ENCODE measurements at places on chromosomes 1 and 21.

GRCh38 chr1:22089787-22090186, 37.3 kb downstream of the CDC42 start:
- peaks cover 5% of the 10 kb centered on the region for H3K4me1 ChIP-seq
- H3K27me3 ChIP-seq: no peaks in the 10 kb centered on the region
- no peaks in the 10 kb centered on the region for H3K36me3 ChIP-seq
- no peak overlapping the region for H3K4me3 ChIP-seq

DNA sequence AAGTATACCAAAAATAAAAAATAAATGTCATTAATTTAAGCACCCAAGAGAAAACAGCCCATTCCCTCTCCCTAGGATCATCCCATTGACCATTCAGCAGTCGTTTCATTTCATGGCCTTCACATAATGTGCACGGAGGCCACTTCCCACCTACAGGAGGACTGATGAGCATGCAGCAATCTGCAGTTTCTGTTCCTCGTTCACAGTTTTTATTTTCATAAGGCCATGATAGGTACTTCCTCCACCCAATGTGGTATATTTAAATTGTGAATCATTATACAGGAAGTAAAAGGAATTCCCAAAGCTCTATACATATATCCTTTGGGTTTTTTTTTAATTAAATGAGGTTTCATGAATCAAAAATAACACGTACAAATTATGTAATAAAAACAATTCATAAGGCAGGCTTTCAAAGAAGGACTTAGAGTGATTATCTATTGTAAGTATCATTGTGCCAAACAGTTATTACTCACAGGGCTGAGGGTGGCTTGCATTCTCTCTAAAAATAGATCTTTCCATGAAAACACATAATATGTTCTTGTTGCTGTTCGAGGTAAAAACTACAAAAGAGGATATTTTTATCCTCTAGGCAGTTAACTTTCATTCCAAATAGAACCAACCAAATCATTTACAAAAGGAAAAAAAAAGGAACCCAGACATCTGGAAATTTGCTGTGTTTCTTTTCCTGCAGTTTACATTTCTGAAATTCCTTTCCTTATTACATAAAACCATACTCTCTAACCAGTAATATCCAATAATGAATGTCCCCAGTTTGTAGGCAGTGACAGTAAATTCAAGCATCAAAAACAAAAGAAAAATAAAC, 27.5 kb upstream of the SLC44A3 start:
- no peaks in the 10 kb centered on the region for H3K36me3 ChIP-seq

DNA sequence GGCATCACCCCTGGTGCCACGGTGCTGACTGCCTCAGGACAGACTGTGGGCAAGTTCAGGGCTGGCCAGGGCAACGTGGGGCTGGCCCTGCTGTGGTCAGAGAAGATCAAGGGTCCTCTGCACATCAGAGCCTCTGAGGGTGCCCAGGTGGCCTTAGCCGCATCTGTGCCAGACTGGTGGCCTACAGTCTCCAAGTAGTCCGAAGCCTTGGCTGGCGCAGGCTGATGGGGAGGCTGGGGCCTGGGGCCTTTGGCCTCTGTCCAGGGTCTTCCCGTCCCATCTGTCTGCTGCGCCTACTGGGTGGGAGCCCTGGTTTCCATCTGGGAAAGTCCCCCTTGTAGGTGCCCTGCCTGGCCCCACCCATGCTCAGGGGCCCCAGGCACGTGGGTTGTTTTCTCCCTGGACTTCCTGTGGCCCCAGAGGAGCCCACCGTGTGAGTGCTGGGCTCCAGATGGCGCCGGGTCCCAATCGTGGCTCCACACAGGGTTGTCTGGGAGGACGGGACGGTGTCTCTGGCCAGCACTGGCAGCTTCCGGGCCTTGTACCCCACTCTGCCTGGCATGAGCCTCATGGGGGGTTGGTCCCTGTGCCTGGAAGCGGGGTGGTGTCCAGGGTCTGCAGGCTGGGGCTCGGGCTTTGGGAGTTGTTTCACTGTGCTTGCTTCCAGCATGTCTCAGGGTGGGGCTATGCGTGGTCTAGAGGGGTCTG, 9.9 kb downstream of the IBA57 start:
- H3K27ac ChIP-seq: no peak overlapping the region
- H3K4me1 ChIP-seq: peaks cover 6% of the 10 kb centered on the region
- H3K27me3 ChIP-seq: no peaks in the 10 kb centered on the region
- no peak overlapping the region for H3K4me3 ChIP-seq
- no peaks in the 10 kb centered on the region for H3K36me3 ChIP-seq

GRCh38 chr1:15231714-15232201, 15.3 kb upstream of the FHAD1 start:
- H3K36me3 ChIP-seq: no peaks in the 10 kb centered on the region
- H3K27ac ChIP-seq: no peak overlapping the region
- no peak for DNase-seq

- DNase-seq: no peak
- H3K27ac ChIP-seq: no peak overlapping the region
- H3K36me3 ChIP-seq: no peaks in the 10 kb centered on the region
- H3K4me3 ChIP-seq: no peak overlapping the region
Measured at GRCh38 chr1:51719146-51719545, 102.3 kb downstream of the OSBPL9 start.

GRCh38 chr1:170415710-170416372, 116.1 kb upstream of the GORAB start:
- H3K27ac ChIP-seq: no peak overlapping the region
- H3K4me1 ChIP-seq: no peaks in the 10 kb centered on the region
- DNase-seq: no peak
- H3K4me3 ChIP-seq: no peak overlapping the region

- H3K36me3 ChIP-seq: no peaks in the 10 kb centered on the region
- H3K27me3 ChIP-seq: no peaks in the 10 kb centered on the region
- no peak overlapping the region for H3K4me3 ChIP-seq
- DNase-seq: no peak
Measured at GRCh38 chr1:225450491-225451191, 22.8 kb upstream of the LBR start.

DNA sequence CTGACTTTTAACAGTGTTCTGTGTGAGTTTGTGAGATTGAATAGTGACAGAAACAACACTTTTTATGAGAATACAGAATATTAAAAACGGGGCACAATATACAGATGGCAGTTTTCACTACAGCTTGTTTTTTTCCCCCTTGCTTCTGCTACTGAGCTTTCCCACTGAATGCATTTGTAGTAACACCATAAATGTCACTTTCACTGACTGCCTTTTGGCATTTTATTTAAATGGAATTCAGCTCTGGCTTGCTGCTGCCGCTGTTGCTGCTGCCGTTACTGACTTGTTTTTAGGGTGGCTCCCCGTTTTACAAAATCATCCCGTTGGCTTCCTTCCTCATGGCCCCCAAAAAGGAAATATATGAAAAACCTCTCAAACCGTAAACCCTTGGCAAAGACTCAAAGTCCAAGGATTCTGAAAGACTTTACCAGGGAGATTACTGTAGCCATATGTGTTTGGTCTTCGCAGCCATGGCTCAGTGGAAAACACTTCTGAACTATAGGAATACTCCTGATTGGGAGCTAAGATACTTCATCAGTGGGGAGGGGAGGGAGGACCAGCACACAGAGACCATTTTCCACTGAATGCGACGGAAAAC, 151.0 kb downstream of the NUF2 start:
- DNase-seq: no peak
- H3K4me3 ChIP-seq: no peak overlapping the region
- no peaks in the 10 kb centered on the region for H3K27me3 ChIP-seq
- no peak overlapping the region for H3K27ac ChIP-seq
- no peaks in the 10 kb centered on the region for H3K36me3 ChIP-seq

GRCh38 chr1:177977141-177977540, 7.3 kb upstream of the SEC16B start:
- H3K4me1 ChIP-seq: no peaks in the 10 kb centered on the region

DNA sequence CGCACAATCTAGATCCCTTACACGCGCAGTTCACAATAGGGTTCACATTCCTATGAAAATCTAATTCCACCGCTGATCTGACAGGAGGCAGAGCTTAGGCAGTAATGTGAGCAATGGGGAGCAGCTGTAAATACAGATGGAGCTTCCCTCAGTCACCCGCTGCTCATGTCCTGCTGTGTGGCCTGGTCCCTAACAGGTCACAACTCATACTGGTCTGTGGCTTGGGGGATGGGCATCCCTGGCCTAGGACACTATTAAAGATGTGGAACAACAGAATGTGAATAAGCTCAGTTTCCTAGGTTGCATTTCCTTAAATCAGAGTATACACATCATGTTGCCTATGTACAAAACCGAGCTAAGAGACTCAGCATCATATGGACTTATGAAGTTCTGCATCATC, 16.2 kb downstream of the IFI44 start:
- H3K36me3 ChIP-seq: no peaks in the 10 kb centered on the region
- no peak overlapping the region for H3K4me3 ChIP-seq
- H3K27me3 ChIP-seq: no peaks in the 10 kb centered on the region
- no peak for DNase-seq
- no peaks in the 10 kb centered on the region for H3K4me1 ChIP-seq

GRCh38 chr1:154878371-154879037, 8.4 kb upstream of the KCNN3 start:
- H3K4me3 ChIP-seq: no peak overlapping the region
- H3K36me3 ChIP-seq: no peaks in the 10 kb centered on the region
- peaks cover 3% of the 10 kb centered on the region for H3K4me1 ChIP-seq

All from iPS DF 6.9 (cell line).